ENCODE measurements at places on chromosomes 5 and 9. TPM values are rescaled to one million over a fixed set of nuclear protein-coding genes. Genes with fewer than 3 reads are reported as not detected.

IL12B gene
- not detected for total RNA-seq

CARD6 gene
- 0.50 TPM for total RNA-seq

IER5L gene
- total RNA-seq: 1.0 TPM

ADCY2 gene
- total RNA-seq: 131 TPM

IL3 gene
- not detected for total RNA-seq

KIAA1191 gene
- total RNA-seq: 96.4 TPM

HSD17B4 gene
- 369 TPM for total RNA-seq

ASS1 gene
- total RNA-seq: 108 TPM

TEX48 gene
- not detected for total RNA-seq

C5orf46 gene
- total RNA-seq: not detected

DAB2IP gene
- 41.4 TPM for total RNA-seq

- no peak overlapping the region for H3K4me3 ChIP-seq
- H3K27me3 ChIP-seq: no peaks in the 10 kb centered on the region
- no peaks in the 10 kb centered on the region for H3K4me1 ChIP-seq
- H3K36me3 ChIP-seq: no peaks in the 10 kb centered on the region
- DNase-seq: no peak
- H3K27ac ChIP-seq: no peak overlapping the region
Observed at GRCh38 chr9:35277628-35278359, 116.0 kb downstream of the UNC13B start.

GRCh38 chr5:170131235-170131634, 25.5 kb downstream of the FOXI1 start:
- no peak overlapping the region for H3K27ac ChIP-seq
- no peak for DNase-seq
- no peaks in the 10 kb centered on the region for H3K36me3 ChIP-seq
- H3K4me1 ChIP-seq: no peaks in the 10 kb centered on the region
- no peaks in the 10 kb centered on the region for H3K27me3 ChIP-seq

- no peak overlapping the region for H3K4me3 ChIP-seq
- H3K27me3 ChIP-seq: no peaks in the 10 kb centered on the region
- H3K4me1 ChIP-seq: no peaks in the 10 kb centered on the region
- no peak for DNase-seq
Observed at GRCh38 chr5:137440795-137441194, 58.3 kb downstream of the SPOCK1 start.

DNA sequence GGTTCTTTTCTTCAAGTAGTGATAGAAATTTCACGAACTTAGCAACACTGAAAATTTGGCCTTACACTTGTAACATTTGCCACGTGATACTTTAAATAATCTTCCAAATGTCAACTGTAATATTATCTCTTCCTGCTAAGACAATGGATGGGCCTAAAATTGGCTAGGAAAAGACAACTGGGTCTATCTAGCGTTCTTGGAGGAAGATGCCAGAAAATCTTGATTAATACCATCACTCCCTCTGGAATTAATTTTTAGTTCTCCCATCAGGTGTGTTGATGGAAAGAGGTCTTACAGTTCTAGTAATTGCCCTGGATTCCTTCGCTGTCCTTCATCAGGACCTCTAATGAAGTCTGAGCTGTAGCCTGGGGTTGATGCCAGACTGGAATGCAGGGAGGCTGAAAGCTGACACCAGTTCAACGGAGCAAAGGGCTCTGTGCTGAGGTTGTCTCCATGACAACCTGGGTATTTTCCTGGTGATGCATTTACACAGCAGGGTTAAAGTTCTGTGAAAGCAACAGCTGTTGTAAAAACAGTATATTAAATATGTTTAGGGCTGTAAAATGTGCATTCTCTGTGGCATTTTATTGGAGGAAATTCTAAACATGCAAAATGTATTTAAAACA, 92.3 kb downstream of the GAS1 start:
- H3K36me3 ChIP-seq: no peaks in the 10 kb centered on the region
- no peak overlapping the region for H3K4me3 ChIP-seq
- H3K27me3 ChIP-seq: no peaks in the 10 kb centered on the region

GRCh38 chr5:139904566-139904815, 108.9 kb downstream of the PSD2 start:
- DNase-seq: no peak
- no peaks in the 10 kb centered on the region for H3K36me3 ChIP-seq
- peaks cover 75% of the 10 kb centered on the region for H3K27me3 ChIP-seq
- H3K27ac ChIP-seq: no peak overlapping the region
- H3K4me1 ChIP-seq: no peaks in the 10 kb centered on the region

GRCh38 chr5:157561110-157561509, 14.5 kb downstream of the ADAM19 start:
- H3K4me3 ChIP-seq: no peak overlapping the region
- no peaks in the 10 kb centered on the region for H3K36me3 ChIP-seq
- peaks cover 12% of the 10 kb centered on the region for H3K4me1 ChIP-seq
- DNase-seq: no peak
- H3K27ac ChIP-seq: no peak overlapping the region

DNA sequence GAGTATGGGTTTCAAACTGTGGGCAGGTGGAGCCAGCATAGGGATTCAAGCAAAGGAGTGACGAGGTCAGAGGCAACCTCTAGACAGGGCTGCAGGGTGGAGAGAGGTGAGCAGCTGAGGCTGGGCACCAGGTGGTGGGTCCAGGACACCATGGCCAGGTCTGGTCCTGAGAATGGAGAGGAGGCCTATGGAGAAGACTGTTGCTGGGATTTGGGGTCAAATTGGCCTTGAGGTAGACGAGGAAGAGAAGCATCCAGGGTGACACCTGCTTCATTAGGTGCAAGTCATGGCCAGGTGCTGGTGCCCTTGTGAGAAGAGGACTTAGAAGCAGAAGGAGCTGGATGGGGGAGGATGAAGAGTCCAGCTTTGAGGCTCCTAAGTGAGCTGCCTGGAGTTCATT, 99.6 kb downstream of the NSG2 start:
- no peak overlapping the region for H3K4me3 ChIP-seq
- DNase-seq: no peak
- H3K27me3 ChIP-seq: no peaks in the 10 kb centered on the region
- H3K36me3 ChIP-seq: no peaks in the 10 kb centered on the region
- H3K4me1 ChIP-seq: no peaks in the 10 kb centered on the region

DNA sequence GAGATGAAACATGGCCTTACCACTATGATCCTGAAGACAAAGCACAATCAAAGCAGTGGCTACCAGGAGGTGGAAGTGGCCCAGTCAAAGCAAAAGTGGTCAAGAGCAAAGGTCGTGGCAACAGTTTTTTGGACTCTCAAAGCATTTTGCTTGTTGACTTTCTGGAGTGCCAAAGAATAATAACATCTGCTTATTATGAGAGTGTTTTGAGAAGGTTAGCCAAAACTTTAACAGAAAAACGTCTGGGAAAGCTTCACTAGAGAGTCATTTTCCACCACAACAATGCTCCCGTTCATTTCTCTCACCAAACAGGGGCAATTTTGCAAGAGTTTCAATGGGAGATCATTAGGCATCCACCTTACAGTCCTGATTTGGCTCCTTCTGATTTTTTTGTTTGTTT, 33.6 kb upstream of the MAMDC2 start:
- H3K27ac ChIP-seq: no peak overlapping the region
- no peak overlapping the region for H3K4me3 ChIP-seq
- no peaks in the 10 kb centered on the region for H3K36me3 ChIP-seq
- H3K27me3 ChIP-seq: no peaks in the 10 kb centered on the region
- DNase-seq: no peak
- no peaks in the 10 kb centered on the region for H3K4me1 ChIP-seq

DNA sequence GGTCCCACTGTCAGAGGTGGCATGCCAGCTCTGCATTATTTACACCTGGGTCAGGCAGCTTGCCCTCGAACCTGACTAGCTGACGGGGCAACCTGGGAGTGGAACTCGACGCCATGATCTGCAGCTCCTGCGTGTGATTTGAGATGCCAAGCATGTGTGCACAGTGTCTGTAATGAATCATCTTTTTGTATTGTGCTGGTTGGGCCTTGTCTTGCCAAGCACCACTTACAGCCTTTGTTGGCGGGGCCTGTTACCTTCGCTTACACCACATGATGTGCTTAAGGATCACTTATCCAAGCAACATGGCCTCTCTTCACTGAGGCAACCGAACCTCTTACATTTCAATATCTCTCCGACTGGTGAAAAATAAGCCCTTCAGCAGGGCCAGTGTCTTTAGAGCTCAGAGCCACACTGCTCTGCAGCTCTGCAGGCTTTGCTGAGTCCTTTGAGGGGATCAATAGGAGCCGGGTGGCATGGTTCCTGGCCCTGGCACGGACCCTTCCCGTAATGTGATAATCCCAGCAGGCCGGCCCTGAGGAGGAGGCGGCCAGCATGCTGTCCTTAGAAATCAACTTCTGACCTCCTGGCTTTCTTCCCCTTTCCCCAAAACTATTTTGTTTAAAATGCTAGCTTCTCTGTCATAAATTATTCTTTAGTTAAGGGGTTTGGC, 297.7 kb upstream of the CD180 start:
- no peak overlapping the region for H3K27ac ChIP-seq
- H3K4me3 ChIP-seq: no peak overlapping the region
- no peaks in the 10 kb centered on the region for H3K36me3 ChIP-seq
- no peaks in the 10 kb centered on the region for H3K4me1 ChIP-seq
- no peak for DNase-seq
- no peaks in the 10 kb centered on the region for H3K27me3 ChIP-seq

- no peak for DNase-seq
- no peak overlapping the region for H3K27ac ChIP-seq
- no peak overlapping the region for H3K4me3 ChIP-seq
- no peaks in the 10 kb centered on the region for H3K36me3 ChIP-seq
- H3K27me3 ChIP-seq: no peaks in the 10 kb centered on the region
Observed at GRCh38 chr9:94675008-94675881, 35.9 kb upstream of the FBP1 start.

DNA sequence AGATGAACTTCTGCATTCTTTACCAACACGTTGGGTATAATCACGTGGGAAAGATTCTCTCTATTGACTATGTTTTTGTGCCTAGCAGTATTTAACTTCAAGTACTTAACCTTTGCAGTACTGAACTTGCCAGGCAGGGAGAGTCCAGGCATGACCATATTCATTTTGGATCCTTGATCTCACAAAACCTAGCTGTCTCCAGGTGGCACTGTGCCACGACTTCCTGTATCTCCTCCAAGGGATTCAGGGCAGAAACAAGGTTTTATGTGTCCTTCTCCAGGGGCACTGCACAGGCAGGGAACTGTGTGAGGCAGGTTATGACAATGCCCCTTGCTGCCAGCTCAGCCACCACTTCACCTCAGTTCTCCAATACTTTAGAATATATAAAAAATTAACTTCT, 11.7 kb upstream of the IFNA5 start:
- H3K27me3 ChIP-seq: no peaks in the 10 kb centered on the region
- no peaks in the 10 kb centered on the region for H3K36me3 ChIP-seq
- no peak overlapping the region for H3K27ac ChIP-seq
- DNase-seq: no peak
- no peak overlapping the region for H3K4me3 ChIP-seq

DNA sequence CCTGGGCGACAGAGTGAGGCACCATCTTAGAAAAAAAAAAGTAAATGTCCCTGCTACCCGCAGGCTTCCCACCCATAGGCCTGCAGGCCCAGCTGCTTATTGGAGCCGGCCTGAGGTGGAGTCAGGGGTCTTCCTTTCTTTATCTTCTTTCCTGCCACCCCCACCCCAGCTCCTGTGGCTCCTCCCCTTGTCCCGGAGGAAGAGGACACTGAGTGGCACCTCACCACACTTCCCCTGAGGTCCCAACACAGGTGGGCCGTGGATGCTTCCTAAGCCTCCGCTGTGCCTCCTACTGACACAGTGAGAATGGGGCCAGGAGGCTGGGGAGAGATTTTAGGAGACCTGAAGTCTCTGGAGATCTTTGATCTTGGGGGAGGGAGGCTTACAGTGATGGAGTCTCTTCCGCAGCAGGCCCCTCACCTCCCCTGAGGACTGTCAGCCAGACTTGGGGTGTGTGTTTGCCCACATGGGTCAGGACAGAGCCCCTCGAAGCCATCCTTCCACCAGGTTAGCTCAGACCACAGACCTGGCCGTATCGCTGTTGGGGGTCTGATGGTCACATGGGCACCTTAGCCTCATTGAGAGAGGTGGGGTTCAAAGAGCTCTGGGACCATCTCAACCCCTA, 135.4 kb upstream of the IER5L start:
- DNase-seq: no peak
- H3K36me3 ChIP-seq: no peaks in the 10 kb centered on the region
- no peak overlapping the region for H3K27ac ChIP-seq
- H3K4me1 ChIP-seq: no peaks in the 10 kb centered on the region
- H3K4me3 ChIP-seq: no peak overlapping the region

DNA sequence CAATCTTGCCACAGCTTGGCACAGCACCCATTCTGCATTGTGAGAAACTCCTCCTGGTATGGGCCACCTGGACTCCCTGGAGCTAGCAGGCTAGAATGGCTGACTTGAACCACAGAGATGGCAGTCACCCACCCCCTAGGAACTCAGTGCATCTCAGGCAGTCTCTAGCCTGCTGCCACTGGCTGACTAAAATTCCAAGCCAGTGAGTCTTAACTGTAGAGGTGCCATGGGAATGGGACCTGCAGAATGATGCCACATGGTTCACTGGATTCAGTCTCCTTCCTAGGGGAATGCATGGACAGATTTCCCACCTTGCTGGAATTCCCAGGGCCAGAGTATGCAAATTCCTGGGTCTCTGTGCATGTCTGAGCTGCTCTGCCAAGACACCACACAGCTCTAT, 382.9 kb downstream of the MAN2A1 start:
- H3K27ac ChIP-seq: no peak overlapping the region
- DNase-seq: no peak
- H3K27me3 ChIP-seq: no peaks in the 10 kb centered on the region
- H3K4me3 ChIP-seq: no peak overlapping the region
- no peaks in the 10 kb centered on the region for H3K4me1 ChIP-seq
- H3K36me3 ChIP-seq: no peaks in the 10 kb centered on the region

DNA sequence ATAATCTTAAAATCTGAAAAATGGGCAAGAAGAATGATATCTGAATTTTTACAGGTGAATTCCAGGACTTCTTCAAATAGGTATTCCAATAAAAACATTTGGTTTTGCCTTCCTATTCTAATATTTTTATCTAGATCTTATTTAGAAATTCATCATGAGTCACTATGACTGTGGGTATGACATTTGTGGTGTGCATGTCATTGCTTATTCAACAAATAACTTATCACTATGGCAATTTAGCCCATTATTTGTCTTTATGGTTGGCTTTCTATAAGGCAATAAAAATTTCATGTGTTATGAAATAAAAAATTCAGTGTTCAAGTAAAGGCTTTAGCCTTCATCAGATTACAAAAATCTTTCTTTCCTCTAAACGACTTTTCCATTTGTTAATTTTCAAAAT, 1139.6 kb upstream of the NUDT12 start:
- no peak overlapping the region for H3K27ac ChIP-seq
- H3K36me3 ChIP-seq: no peaks in the 10 kb centered on the region
- H3K27me3 ChIP-seq: no peaks in the 10 kb centered on the region
- H3K4me3 ChIP-seq: no peak overlapping the region

DNA sequence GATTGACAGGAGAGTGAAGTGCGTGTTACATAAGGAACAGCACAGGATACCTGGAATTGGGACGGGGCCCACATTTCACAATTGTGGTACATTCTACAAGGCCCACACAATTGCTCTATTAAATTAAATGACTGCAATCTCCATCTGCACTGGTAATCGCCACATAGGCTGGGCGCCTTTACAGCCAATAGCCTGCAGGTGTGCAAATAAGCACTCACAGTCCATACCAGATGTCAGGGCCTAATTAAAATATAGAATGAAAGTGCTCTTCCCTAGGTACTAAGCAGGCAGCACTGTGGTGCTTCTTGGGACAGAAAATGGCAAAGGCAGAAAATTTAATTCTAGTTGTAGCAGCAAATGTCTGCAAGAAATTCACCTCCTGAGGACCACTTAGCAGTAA, 82.7 kb downstream of the ATP10B start:
- H3K27ac ChIP-seq: no peak overlapping the region
- peaks cover 3% of the 10 kb centered on the region for H3K4me1 ChIP-seq
- H3K36me3 ChIP-seq: no peaks in the 10 kb centered on the region
- H3K27me3 ChIP-seq: no peaks in the 10 kb centered on the region

GRCh38 chr9:111598733-111599091, 735 bp downstream of the PTGR1 start:
- H3K27ac ChIP-seq: no peak overlapping the region
- no peaks in the 10 kb centered on the region for H3K4me1 ChIP-seq
- H3K27me3 ChIP-seq: peaks cover 7% of the 10 kb centered on the region
- peaks cover 11% of the 10 kb centered on the region for H3K36me3 ChIP-seq
- DNase-seq: no peak

All from H1 (cell line).